ENCODE measurements at places on chromosomes 4 and X.

GRCh38 chr4:138140879-138141278 is 101.3 kb downstream of the SLC7A11 start:
- no peak for ATAC-seq

DNA sequence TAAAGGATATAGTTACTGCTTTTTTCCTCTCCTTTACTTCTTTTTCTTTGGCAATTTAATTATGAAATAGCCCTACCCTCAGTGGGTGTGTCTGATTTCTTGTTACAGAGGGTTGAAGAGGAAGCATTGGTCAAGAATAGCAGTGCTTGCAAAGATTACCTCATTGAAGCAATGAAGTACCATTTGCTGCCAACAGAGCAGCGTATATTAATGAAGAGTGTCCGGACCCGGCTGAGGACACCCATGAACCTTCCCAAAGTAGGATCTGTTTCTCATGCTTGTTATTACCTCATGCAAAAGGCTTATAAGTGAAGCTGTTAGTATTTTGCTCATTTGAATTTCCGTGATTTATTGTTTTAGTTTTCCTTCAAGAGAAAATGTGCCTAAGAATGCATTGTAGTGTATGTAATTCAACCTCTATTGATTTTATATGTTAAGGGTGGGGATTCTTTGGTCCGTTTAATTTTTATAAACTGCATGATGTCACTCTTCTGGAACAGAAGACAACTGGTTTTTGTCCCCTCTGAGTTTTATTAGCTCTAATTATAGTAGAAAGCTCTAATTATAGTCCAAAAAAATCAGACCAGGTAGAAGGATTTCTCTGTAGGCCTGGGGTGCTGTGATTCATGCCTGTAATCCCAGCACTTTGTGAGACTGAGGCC is 27.9 kb upstream of the MSMO1 start:
- ATAC-seq = peak; percentile 70

- ATAC-seq = peak; percentile 30
Observed at GRCh38 chrX:49845701-49846403, 16.7 kb downstream of the PAGE4 start.

DNA sequence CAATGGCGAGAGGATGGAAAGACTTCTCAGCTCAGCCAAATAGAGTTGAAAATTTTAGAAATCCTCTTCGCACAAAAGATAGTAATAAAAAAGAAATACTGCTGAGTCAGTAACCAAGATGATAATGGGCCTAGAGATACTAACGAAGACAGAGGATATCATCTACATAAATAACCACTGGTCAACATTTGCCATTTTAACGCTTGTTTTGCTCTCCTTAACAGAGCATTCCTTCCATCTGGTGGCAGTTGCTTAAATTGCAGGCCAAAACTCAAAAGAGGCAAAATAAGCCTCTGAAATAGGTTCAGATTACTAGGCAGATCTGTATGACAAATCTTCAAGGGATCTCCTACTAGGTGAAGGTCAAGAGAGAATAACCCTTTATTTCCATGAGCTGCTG is 51.7 kb upstream of the MCF2 start:
- no peak for ATAC-seq

DNA sequence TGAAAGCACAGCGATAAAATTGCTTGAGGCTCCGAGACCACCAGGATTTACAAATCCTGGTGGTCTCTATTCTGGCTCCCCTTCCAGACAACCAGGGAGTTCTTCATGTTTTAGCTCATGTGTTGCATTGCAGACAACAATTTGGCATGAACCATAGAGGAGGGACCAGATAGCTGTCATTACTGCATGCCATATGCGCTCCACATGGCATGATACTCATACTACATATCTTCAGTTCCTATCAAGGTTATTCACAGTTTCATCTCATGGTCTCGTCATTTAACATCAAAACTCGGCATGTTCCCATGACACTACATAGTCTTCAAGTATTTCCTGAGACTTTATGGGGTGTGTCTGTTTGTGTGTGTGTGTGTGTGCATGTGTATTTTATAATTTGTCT is 220.3 kb downstream of the OR13H1 start:
- no peak for ATAC-seq

DNA sequence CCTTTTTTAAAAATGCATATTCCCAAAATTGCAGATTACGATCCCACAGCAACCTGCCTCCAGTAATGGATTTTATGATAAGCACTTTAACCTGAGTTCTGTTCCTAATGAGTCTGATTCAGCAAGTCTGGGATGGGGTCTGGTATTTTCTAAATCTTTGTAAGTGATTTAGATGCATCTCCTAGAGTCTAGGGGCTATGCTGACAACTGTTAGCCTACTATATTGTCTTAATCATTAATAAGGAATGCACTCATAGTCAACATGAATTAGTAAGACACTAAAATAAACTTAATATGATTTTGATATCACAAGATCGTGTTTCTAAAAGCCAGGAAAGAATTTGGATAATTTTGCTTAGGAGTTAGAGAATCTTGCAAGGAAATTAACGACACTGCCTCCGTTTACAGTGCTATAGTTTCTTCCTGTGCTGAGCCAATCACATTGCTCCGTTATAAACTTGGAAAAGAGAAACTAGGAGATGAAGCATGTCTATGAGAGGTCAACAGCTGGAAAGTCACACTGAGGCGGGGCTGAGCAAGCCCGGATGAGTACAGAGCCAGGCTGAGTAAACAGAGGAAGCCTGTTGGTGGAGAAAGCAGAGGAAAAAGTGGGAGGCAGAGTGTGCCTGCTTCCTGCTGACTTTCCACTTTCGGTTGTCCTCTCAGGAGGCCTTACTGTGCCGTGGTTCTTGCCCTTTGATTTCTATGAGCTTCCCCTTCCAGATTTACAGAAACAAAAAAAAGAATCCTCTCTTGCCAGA is 5.4 kb downstream of the SCARB2 start:
- no peak for ATAC-seq

- peak; percentile 5 for ATAC-seq
Observed at GRCh38 chrX:71181558-71181909, 36.9 kb downstream of the NLGN3 start.

- ATAC-seq = no peak
Observed at GRCh38 chr4:140707325-140707724, 48.9 kb downstream of the TBC1D9 start.

DNA sequence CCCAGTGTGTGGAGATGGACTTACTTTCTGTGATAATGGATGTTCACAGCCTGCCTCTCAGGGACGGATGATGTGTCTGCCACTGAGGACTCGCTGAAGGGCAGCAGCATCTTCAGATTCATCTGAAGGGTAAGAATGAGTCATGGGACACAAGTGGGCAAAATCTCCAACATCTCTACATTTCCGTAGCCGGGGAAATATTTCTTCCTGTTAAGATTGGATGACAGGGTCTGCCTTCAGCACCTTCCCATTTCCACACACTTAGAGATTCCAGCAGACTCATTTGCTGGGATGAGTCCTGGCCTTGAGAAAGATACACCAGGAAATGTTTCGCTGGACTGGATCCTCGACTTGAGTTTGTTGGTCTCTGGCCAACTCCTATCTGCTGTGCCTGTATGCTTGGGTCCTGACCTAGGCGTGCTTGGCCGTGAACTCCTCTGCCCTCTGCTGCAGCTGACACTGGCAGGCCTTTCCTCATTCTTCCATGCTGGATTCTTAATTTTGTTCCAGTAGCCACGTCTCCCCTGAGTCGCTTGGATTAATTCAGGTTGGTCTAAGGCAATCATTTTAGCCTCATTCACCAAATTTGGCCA is 46.5 kb upstream of the SOD3 start:
- ATAC-seq = no peak

GRCh38 chr4:27350161-27350560 is 489.5 kb downstream of the STIM2 start:
- ATAC-seq = no peak

DNA sequence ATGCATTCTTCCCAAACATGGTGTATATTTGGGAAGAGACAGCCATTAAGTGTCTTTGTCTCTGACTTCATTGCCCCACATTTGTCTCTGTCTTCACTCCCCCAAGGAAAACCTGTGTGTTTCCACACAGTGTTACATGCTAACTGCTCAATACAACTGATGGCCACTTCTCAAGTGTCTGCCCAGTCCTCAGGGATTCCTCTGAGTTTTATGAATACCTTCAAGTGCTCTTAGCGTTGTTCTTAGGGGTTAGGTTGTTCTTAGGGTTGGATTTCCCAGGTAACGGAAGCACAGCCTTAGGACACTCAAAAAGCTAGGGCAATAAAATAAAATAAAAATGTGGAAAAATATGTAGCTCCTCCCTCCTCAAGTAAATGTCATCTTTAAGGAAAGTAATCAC is 64.7 kb upstream of the PLAC8 start:
- no peak for ATAC-seq

- no peak for ATAC-seq
Observed at GRCh38 chr4:58451707-58452106, 1341.5 kb upstream of the IGFBP7 start.

DNA sequence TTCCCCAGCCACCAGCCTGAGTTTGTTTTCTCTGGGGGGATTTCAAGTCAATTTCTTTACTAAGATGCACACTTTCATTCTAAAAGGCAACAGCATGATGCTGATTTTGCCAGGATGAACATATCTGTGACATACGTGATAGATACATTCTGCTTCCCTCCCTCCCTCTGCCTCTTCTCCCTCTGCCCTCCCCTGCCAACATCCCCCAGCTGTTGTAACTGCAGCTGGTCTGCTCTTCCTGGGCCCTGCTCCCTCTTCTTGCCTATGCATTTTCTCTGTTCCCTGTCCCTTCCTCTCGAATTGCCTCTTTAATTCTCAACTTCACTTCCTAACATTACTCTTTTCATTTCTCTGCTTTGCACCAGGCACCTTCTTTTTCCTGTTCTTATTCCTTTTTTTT is 83.4 kb downstream of the AASDH start:
- no peak for ATAC-seq

DNA sequence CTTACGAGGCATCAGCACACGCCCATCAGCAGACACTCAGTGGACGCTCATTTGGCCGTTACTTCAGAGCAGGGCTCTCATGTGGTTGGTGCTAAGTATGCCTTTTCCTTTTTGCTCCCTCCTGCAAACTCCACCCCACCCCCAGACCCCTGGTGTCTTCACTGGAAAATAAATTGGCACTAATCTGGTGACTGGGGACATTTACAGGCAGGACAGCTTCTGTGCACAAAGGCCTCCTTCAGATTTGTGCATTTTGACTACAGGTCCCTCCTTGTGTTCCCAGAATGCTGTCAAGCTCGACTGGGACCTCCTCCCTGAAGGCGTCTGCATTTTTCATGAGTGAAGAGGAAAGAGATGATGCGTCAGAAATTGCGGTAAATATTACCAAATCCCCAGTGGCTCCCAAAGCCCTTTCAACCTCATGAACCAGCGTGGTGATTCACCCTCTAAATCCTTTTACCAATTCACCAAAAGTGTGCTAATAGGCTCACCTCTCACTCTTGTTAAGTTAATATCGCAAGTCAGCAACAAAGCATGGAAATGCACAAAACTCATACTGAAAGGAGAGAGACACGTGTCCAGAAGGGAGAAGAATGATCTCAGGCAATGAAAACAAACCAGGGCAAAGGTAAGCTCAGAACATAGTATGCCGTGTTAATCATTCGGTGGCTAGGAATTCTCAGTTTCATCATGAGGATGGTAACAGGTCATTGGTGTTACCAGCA is 119.0 kb downstream of the NKX6-1 start:
- ATAC-seq = no peak

DNA sequence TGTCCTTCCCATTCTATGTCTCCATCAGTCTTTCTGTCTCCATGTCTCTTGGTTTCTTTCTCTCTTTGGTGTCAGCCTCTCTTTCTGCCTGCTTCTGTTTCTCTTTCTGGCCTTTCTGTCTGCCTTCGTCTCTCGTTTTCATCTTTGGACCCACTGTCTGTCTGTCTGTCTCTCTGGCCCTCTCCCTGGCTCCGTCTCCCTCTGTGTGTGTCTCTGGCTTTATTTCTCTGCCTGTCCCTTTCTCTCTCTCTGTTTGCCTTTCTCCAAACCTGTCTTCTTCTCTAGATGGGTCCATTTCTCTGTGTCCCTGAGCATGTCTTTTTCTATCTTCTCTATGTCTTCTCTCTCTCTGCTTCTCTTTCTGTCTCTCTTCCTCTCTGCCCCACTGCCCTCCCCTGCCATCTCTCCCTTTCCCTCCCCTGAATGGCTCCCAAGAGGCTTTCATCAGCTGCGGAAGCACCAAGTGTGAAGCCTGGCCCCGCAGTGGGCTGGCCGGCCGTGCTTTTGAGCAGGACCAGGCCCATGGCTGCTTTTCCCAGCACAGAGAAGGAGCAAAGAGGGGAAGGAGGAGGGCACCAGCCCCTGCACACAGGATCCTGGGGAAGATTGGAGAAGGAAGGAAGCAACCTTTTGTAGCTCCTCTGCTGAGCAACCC is 57.4 kb downstream of the PJA1 start:
- ATAC-seq = no peak

DNA sequence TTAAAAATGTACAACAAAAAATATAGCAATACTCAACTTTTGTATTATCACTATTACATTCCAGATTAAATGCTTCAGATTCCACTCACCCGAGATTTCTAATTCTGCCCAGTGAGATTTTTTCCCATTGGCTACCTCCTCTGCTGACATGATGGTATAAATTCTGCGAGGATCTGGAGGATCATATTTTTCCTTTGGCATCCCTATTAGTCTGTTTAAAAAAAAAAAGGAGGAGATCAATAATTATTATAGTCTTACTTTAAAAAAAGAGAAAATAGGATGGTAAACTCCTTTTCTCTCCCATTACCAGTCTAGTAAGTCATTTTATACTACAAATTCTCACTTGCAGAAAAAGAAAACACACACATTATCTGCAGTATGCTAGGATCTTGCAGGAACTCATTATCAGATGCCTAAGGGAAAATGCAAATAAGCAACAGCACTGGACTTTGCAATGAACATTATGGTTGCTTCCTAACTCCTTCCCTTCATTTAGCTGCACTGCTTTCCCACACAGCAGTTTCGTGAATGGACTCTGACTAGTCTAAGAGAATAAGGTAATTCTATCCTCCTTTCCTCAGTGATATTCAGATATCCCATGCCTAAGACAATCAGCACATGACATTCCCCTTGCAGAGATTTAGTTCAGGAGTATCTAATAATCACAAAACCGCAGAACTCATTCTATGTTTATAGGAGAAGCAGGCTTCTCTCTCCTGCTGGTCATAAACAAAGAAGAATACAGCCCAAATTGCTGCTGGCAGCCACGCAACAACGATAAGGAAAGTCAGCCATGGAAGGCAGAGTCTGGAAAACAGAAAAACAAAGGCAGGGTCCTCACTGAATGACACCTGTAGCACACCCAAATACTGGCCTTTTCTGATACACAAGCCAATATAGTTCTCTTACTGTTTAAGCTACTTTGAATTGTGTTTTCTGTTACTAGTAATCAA is 42.7 kb downstream of the CNOT6L start:
- ATAC-seq = peak; percentile 59

GRCh38 chr4:81594490-81595159 is 122.9 kb upstream of the RASGEF1B start:
- no peak for ATAC-seq

GRCh38 chrX:54479136-54480111 is 16.6 kb downstream of the FGD1 start:
- no peak for ATAC-seq

DNA sequence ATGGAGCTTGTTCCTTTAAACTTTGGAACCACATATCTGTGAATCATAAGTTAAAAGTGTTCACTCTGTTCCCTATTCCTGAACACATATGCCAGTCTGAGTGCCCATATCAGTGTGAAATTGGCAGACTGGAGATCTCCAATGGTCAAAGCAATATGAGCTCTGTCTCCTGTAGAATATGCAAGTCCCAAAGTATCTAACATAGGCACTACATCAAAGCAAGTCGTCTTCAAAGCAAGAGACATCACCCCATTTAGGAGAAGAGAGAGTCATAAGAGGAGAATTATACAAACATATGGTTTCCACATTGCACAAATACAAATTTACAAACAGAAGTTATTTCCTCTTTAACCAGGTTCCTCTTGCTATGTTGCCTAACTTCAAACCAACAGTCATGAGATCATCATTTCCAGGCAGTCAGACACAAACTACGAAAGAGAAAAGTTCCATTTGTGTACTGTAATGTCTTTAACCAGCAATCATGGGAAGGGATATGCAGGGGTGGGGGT is 9.9 kb upstream of the GK start:
- no peak for ATAC-seq
